Effector CD8-positive, alpha-beta T cell (primary cell): ENCODE measurements at places on chromosomes 2 and 18.

GRCh38 chr2:10303694-10304378, 1.1 kb downstream of the HPCAL1 start:
- DNase-seq, result no peak

DNA sequence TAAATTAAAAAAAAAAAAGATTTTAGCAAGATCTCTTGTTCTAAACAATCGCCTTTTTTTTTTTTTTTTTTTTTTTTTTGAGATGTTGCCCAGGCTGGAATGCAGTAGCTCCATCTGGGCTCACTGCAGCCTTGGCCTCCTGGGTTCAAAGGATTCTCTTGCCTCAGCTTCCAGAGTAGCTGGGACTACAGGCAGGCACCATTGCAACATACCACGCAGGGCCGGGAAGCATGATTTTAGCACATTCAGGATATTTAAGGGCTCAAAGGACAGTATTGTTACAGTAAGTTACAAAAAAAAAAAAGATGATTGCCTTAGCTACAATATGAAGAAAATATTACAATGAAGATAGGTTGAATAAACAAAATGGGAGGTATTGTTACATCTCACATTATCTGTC, 29.5 kb upstream of the SAP130 start:
- no peak for DNase-seq

GRCh38 chr2:218896501-218897393, 16.1 kb downstream of the WNT10A start:
- peak; percentile 68 for DNase-seq

- no peak for DNase-seq
These were observed 92.7 kb downstream of the ZNF516 start for GRCh38 chr18:76402026-76402990.

GRCh38 chr2:190693533-190694232, 44.8 kb downstream of the NAB1 start:
- no peak for DNase-seq

DNA sequence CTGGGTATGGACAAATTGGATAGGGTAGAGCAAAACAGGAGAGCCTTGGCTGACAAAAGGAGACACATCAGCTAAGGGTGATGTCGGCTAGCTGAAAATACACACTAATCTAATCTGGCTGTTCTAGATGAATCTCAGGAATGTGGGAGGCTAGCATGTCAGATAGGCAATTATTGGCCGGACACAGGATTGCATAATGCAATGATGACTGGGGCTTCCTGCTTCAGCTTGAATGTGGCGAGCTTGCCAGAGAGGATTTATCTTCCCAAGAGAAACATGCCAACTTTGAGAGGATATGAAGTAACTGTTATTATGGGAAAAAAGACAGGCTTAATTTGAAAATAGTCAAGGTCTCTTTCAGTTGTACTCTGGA, 102.4 kb downstream of the TRIB2 start:
- no peak for DNase-seq

- DNase-seq, result no peak
These were observed 47.8 kb downstream of the FAM168B start for GRCh38 chr2:131045286-131046027.

DNA sequence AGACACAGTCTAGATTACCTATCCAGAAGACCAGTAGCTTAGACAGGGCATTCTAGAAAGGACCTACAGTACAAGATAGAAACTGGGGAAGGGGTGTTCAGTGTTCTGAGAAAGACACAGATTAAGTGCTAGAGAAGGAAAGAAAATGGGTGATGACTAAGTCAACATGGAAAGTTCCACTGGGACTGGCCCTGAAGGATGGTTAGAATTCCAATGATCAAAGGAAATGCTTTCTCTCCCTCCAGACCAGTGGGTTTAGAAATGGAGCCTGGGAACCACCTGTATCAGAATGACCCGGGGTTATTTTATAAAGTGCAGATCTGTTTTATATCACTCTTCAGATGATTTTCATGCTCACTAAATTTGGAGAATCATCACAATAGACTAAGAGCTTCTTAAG, 5.8 kb upstream of the COLEC12 start:
- DNase-seq, result no peak

GRCh38 chr2:200308546-200309295, 2.2 kb downstream of the SPATS2L start:
- DNase-seq, result no peak

DNA sequence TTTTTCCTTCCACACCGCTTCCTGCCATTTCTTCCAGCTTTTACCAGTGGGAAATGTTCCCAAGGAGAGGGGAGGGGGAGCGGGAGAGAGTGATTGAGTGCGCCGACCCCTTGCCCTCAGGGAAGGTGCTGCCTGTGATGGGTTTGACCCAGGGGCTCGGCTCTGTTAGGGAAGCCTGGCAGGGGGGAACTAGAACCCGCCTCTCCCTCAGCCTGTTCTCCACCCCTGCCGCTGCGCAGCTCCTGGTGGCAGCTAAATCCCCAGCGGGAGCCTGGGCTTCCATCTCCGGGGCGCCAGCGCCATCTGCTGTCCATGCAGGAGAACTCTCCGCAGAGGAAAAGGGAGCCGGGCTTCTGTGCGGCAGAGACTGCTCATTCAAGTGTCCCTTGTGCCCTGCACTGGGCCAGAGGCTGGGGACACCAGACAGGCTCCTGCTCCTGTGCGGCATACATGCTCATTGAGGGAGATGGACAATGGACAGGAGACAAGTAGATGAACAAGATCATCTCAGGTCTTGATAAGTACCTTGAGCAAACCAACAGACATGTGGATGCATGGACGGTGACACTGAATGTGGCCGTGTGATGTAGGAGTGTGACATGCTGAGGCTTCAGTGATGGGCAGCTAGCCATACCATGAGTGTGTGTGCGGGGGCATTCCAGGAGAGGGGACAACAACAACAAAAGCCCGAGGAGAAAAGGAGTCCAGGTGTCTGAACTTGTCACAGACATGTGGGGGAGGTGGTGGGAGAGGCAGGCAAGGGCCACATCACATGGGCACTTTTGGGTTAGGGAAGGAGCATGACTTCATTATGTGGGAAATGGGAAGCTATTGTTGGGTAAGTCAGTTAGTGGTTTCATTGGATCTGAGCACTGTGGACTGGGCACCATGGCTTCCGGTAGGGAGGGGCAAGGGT, 13.3 kb downstream of the CHPF start:
- DNase-seq, result peak; percentile 72

DNA sequence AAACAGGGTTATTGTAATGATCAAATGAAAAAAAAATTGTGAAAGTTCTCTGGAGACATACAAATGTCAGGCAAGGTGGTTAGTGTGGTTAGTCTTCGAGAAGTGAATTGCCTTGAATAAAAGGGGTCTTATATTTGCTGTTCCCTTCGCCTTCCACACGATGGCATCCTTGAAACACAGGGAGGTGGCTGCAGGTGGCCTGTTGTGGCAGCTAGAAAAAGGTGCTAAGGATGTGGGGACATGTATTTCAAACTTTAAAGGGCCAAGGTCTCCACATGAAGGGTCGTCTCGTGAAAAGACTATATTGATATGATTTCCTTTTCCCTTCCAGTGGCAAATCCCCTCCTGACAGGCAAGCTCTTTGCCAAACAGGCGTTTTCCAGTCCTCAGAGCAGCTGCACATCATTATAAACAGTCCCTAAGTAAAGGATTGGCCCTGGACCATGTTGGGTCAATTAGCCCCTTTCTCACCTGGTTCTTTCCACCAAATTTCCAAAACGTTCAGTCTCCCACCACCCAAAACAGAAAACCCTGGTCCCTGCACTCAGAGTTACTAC, 68.5 kb downstream of the COPS8 start:
- DNase-seq, result peak; percentile 25

- DNase-seq, result no peak
These were observed 1.6 kb upstream of the MTA3 start for GRCh38 chr2:42566837-42567321.

- no peak for DNase-seq
These were observed 41.0 kb downstream of the HNRNPLL start for GRCh38 chr2:38561691-38562090.

DNA sequence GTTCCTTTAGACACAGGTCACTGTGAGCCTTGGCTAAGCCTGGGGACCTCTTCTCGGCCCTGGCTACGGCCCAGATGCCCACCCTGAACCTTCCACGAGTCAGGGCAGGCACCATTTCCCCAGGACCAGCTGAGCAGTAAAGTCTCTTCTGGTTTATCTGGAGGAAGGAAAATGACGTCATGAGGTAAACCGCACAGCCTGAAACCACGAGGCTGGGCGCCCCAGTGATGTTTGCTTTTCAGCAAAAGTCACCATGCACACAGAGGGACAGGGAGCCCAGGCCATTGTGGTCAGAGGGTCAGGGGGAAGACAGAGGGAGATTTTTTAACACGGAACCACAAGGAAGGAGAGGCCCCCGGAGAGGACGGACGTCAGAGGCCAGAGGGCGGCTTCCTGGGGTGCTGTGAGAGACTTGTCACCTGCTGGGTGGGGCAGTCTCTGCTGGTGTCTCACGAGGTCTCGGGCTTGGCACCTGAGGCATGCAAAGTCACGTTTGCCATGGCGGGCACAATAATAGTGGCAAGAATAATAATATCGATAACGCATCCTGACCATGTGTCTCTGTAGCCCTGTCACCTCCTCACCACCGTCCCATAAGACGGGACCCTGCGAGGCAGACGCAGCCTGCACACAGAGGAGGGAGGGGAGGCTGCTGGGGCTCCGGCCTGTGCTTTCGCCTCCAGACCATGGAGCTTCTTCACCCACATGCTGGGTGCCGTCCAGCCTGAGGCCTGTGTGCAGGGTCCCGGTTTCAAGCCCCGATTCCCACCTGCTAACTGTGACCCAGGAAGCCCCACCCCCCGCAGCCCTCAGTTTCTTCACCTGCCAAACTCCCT, 33.2 kb upstream of the FOSL2 start:
- DNase-seq, result peak; percentile 45

GRCh38 chr2:47339745-47340541, 63.0 kb upstream of the MSH2 start:
- DNase-seq, result no peak

- no peak for DNase-seq
These were observed 25.9 kb upstream of the FAHD2A start for GRCh38 chr2:95376311-95377215.

DNA sequence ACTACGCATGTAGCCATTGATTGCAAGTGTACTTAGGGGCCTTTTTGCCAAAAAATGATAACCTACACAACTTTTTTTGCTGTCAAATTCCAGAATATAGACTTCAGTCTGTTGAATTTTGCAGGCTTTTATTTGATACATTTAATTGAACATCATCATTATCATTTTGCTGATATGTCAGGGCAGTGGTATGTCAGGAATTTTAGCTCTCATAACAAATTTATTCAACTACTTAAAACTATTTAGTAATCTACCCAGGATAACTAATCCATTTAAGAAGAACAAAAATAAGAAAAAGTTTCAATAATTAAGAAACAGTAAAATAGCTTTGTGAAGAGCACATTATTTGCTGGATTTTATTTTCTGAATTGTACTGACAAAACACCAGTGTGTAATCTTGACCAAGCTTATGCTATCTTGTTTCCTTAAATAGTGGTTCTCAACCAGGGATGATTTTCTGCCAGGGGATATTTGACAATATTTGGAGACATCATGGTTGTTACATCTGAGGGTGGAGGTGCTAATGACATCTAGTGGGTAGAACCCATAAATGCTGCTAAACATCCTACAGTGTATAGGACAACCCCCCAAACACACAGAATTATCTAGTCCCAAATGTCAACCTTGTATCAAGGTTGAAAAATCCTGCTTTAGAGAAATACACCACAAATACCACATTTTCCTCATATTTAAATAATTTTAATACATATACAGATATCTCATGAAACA, 12.1 kb upstream of the TTN start:
- no peak for DNase-seq

DNA sequence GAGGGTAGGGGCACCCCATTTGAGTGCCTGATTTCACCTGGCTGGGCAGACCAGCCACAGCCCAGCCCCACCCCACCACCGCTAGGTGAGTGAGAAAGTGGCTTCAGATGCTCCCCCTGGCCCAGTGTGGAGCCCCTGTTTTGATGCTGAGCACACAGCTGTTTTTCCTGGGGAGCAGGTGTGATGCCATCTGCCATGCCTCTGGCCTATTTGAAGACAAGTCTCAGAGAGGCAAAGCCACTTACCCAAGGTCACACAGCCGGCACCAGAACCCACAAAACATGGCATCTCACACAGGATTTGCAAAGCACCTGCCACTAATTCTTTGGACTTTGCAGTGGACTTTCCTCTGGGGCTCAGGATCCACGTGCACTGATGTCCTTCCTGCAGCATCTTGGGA, 131.3 kb downstream of the INHBB start:
- no peak for DNase-seq

DNA sequence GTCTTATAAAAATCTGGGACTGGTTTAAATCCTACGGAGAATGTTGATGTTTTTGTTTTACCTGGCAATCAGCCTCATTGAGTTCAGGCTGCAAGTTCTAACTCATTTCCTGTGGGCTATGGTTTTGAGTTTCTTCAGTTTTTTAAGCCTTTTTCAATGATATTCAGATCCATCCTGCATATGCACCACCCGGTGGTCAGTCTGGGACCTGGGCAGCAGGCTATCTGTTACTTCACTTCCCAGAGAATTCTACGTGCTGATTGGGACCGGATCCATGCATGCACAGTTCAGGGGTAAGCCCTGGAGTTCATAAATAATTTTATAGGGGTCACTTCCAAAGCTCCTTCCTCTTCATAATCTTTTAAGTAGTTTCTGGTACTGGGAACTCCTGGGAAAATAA, 339.2 kb upstream of the HNRNPA3 start:
- no peak for DNase-seq

GRCh38 chr2:189254268-189254883, 74.8 kb upstream of the COL5A2 start:
- no peak for DNase-seq

- no peak for DNase-seq
These were observed 72.0 kb upstream of the FN1 start for GRCh38 chr2:215507836-215508235.
